OCI-M1 (cell line): ENCODE measurements at places on chromosomes 7 and 10.
A peak's percentile ranks its signal among the peaks of the same experiment; 100 is the strongest.

GRCh38 chr7:69957661-69958060 lies 359.4 kb downstream of the AUTS2 start:
- no peak for DNase-seq

DNA sequence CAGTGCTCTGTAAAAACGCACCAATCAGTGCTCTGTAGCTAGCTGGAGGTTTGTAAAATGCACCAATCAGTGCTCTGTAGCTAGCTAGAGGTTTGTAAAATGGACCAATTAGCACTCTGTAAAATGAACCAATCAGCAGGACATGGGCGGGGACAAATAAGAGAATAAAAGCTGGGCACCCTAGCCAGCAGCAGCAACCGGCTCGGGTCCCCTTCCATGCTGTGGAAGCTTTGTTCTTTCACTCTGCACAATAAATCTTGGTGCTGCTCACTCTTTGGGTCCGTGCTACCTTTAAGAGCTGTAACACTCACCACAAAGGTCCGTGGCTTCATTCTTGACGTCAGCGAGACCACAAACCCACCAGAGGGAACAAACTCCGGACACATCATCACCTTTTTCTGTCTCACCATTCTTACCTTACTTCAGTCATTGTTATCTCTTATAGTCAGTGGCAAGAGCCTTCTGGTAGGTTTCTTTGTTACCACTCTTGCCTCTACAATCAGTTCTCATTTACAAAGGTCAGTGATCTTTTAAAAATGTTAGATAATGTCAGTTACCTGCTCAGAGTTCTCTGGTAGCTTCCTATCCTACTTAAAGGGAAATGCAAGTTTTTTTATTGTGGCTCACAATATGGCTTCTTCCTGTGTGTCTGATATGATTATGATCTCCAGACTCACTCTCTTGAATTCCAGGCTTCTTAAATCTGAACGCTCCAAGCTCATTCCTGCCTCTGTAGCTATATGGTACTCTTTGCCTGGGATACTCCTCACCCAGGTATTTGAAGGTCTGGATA lies 4.5 kb downstream of the STAM start:
- DNase-seq = no peak

GRCh38 chr7:121558288-121558687 lies 162.2 kb upstream of the FAM3C start:
- DNase-seq = no peak

- no peak for DNase-seq
Measured at GRCh38 chr10:114058297-114058696, 14.6 kb downstream of the ADRB1 start.

DNA sequence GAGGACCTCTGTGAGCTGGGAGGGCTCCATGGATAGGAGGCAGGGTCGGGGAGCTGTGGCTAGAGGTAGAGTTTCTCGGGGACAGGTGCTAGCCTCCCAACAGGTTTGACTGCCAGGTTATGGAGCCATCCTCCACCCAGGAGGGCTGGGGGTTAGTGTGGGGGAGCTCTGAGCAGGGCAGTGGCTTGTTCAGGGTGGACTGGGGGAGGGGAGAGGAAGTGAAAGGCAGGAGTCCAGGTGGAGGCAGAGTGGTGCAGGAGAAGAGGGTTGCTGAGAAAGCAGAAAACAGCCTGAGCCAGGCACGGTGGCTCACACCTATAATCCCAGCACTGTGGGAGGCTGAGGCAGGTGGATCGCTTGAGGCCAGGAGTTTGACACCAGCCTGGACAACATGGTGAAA lies 40.5 kb upstream of the HSPB1 start:
- DNase-seq = no peak

DNA sequence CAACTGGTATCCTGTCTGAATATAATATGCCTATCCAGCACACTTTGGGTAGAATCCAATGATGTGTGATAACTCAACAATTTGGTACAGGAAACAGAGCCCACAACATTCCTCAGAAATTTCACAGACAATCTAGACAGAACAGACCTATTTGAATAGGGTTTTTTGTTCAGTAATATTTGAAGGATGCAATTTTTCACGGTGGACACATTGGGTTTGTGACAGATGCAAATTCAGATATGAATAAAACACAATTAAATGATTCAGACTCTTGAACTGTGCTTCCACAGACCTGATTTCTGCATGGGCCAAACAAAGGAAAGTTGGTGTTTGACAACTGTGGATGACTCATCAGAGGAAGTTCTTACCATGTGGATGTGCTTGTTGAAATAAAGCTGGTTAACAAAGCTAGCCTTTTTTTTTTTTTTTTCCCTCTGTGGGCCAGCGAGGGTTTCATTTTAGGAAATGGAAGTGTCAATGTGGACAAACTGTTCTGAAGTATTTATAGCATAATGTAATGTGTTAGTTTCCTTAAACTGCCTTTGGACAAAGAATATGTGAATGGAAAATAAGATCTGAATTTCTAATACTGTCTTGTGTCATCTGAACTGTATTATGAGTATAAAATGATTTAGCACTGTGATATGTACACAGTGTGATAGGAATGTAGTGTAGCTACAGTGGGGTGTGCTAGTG lies 43.2 kb upstream of the FAM133B start:
- peak; percentile 100 for DNase-seq

GRCh38 chr10:69217119-69217754 lies 2.9 kb upstream of the HKDC1 start:
- peak; percentile 96 for DNase-seq

GRCh38 chr7:73350306-73351068 lies 22.5 kb downstream of the FKBP6 start:
- DNase-seq = no peak

GRCh38 chr10:84593506-84593905 lies 265.1 kb downstream of the CCSER2 start:
- DNase-seq = no peak

DNA sequence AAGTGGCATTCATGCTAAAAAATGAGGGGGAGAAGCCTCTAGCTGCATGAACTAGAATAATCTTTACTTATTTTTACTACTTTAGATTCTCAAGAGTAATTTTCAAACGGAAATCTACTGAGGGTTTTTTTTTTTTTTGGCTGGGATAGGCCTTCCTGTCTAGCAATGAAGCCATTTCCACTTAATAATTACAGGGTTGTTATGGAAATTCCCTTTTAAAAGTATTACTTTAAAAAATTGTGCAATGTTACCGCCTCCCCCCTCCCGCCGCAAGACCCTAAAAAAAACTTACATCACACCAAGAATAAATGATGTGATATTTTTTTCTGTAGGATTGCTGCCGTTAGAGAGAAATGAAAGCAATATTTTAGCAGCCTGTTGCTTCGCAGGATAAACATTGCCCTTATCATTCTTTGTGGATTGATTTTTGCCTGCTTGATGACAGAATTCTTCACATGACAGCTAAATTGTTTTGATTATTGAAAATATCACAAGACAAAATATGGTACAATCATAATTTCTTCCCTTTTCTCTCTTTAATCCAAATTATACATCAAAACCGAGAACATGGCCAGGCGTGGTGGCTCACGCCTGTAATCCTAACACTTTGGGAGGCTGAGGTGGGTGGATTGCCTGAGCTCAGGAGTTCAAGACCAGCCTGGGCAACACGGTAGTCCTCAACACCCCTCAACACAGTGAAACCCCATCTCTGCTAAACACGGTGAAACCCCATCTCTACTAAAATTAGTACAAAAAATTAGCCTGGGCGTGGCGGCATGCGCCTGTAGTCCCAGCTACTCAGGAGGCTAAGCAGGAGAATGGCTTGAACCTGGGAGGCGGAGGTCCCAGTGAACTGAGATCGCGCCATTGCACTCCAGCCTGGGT lies 32.8 kb downstream of the ARL4A start:
- DNase-seq = peak; percentile 63
